ENCODE measurements at places on chromosomes 6 and 20.

DNA sequence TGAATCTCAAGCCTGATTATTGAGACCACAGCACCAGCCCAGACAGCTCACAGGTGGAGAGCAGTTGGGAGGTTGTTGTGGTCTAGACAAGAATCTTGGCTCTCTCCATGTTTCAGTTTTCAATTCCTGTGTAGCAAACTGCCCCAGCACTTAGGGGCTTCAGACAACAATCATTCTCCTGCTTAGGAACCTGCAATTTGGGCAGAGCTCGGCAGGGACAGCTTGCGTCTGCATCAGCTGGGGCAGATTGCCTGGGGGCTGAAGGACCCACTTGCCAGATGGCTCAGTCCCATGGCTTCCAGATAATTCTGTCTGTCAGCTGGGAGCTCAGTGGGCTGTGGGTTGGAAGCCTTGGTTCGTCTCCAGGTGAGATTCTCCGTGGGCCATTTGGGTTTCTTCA is 6.9 kb downstream of the TGM6 start:
- DNase-seq = no peak

DNA sequence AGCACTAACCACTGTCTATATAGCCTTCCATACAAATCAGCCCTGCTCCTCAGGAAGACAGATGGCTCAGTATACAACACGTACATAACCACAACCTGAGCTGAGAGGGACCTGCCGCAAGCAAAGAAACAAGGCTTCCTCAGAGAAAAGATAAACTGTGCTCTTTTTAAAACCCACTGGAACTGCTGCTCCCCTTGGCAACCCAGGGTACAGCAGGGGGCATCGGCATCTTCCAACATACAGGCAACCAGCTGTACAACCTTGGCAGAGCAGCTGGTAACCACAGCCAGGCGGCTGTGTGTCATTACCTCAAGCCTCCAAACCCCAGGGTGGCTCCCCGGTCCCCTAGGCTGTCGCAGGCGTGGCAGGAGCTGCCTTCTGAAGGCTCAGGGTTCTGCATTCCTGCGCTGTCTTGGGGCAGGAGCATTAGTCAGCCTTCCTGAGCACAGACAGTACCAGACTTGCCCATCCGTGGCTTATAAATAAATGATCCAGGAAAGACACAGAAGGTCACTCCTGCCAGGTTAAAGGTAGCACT is 249.5 kb downstream of the ADGRG6 start:
- no peak for DNase-seq

- no peak for DNase-seq
These were observed 42.4 kb upstream of the BHLHE23 start for GRCh38 chr20:63049191-63049518.

- no peak for DNase-seq
These were observed 482.3 kb upstream of the MANEA start for GRCh38 chr6:95094751-95095663.

GRCh38 chr6:78850621-78851020 is 16.7 kb upstream of the IRAK1BP1 start:
- no peak for DNase-seq
